ENCODE measurements at places on chromosomes 13 and 19.

- no peak for DNase-seq
Measured at GRCh38 chr13:79482281-79482970, 1.5 kb downstream of the NDFIP2 start.

GRCh38 chr19:15439821-15440641, 9.7 kb downstream of the WIZ start:
- no peak for DNase-seq

- no peak for DNase-seq
Measured at GRCh38 chr13:84607261-84608013, 725.2 kb upstream of the SLITRK1 start.

DNA sequence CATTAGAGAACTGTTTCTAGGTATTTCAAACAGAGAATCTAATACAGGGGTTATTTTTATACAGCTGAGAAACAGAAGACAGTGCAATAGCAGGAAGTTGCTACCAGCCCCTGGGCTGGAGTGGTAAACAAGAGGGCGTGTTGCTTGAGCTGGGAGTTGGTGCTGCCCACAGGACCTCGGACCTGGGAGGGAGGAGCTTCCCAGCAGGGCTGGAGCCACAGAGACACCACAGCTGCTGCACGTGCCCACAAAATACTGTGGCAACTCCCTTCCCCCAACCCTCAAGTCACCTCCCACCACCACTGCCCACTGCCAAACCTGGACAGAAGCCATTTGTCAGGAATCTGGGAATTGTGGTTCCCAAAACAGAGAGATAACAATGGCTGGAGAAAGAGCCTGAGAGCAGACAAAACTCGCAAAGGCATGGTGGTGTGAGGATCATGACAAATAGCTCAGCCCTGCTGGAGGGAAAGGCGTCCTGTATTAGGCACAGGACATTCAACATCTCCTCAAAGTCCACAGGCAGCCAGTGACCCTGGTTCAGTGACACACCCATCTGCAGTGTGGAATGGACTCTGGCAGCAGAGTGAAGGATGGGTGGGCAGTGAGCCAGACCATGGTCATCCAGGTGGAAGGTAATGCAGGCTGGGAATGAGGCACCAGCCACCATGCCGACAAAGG, 57.2 kb downstream of the SPATA13 start:
- no peak for DNase-seq

Data from common myeloid progenitor, CD34-positive (primary cell).